ENCODE measurements at places on chromosomes 5 and 9.

- DNase-seq = no peak
Measured at GRCh38 chr5:102778478-102778877, 23.4 kb downstream of the PAM start.

DNA sequence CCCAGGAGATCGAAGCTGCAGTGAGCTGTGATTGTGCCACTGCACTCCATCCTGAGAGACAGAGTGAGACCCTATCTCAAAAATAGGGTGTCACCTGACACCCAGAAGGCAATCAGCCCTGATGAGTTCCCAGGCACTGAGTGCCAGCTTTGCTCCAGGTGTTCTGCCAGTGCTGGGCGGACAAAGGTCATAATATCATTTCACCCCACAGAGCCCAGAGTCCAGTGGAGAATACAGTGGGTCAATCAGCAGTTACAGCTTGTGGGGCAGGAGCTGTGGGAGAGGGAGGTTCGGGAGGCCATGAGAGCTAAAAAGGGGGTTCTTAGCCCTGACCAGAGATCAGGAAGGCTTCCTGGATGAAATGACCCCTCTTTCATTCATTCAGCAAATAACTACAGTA, 24.4 kb upstream of the SH3RF2 start:
- DNase-seq = no peak

DNA sequence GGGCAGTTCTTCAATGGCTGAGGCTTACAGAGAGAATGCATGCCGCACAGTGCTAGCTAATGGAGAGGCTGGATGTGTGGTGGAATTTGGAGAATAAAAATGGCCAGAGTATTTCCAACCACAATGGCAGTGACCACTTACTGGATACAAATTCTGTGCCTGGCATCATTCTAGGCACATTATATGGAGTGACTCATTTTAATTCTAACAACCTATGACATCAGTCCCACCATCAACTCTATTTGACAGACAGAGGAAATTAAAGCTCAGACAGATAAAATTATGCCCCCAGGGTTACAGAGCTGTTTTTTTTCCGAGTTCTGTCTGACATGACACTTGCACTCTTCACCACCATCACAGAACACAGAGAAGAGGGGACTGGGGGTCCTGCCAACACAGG, 105.6 kb upstream of the IL12B start:
- DNase-seq = no peak

GRCh38 chr9:111897601-111898137, 1.1 kb downstream of the UGCG start:
- DNase-seq = no peak

GRCh38 chr9:129462360-129462759, 158.5 kb downstream of the C9orf50 start:
- no peak for DNase-seq

- no peak for DNase-seq
Measured at GRCh38 chr5:132065951-132066701, 5.7 kb downstream of the IL3 start.

DNA sequence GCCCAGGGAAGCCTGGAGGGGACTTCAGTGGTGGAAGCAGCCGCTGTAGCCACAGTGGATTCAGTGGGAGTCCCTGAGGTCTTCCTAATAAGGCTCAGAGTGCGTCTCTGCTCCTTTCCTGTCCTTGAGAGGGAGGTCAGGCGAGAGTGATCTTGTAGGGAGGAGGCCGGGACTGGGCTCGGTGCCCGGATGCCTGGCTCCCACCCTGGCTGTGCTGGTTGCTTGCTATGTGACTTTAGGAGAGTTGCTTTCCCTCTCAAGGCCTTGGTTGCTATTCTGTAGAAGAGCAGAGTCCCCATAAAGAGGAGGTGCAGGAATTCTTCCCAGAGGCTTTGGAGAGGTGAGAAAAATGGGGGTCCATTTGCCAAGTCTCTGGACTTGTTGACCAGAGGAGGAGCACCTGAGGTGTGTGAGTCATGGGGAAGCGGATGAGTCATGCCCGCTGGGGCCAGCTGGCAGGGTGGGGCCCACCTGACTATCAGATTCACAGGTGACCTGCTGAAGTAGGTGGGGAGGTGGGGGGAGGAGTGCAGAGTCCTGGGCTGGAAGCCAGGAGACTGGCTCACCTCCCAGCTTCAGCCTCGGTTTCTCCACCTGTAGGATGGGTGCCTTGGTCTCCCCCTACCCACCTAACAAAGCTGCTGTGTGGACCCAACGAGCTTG, 13.8 kb downstream of the GSN start:
- no peak for DNase-seq

GRCh38 chr5:134609232-134609851, 23.3 kb downstream of the SAR1B start:
- no peak for DNase-seq

DNA sequence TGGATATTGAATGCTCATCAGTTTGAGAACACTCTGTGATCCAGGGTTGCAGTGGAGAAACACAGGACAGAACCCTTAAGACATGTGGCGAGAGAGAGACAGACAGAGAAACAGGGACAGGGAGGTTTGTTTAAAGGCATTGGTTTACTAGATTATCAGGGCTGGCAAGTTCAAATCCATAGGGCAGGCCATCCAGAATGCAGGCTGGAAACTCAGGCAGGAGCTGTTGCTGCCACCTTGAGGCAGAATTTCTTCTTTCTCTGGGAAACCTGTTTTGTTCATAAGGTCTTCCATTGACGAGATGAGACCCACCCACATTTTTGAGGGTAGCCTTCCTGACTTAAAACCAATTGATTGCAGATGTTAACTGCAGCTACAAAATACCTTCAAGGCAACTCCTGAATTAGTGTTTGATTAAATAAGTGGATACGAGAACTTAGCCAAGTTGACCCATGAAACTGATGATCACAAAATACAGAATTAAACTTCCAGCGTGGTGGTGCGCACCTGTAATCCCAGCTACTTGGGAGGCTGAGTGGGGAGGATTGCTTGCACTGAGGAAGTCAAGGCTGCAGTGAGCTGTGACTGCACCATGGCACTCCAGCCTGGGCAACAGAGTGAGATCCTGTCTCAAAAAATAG, 55.9 kb downstream of the NSUN2 start:
- DNase-seq = no peak

DNA sequence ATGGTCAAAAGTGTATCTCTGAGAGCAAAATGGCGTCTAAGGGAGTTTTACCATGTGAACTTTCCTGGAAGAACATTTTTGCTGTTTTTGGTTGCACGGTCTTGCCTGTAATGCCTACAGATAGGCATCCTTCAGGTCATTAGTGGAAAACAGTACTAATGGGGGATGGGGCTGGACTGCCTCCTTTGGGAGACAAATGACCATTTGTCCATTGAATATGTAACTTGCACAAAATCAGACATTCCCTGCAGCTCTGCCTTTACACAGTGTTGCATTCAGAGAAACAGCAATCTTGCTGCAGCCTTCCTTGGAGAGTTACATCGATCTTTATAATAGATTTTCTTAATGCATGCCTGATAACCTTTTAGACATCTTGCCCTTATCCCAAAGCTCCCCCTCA, 138.5 kb upstream of the EGFLAM start:
- DNase-seq = no peak

GRCh38 chr9:130887494-130888144, 9.0 kb downstream of the QRFP start:
- no peak for DNase-seq

DNA sequence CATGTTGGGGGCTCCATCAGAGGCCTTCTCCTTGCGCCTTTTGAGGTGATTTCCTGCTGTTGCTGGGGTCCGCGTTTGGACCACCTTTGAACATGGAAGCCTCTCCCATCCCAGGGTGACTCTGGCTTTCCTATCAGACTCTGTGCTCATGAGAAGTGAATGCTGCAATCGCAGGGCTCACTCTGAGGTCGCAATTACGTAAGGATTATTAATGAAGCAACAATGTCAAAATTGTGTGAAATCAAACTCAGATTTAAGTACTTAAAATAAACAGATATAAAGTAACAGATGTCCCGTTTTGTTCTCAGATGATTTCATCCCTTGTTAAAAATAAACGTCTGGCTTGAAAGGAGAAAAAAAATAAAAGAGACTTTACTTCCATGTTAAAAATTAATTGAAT, 634.2 kb downstream of the BNC2 start:
- no peak for DNase-seq

DNA sequence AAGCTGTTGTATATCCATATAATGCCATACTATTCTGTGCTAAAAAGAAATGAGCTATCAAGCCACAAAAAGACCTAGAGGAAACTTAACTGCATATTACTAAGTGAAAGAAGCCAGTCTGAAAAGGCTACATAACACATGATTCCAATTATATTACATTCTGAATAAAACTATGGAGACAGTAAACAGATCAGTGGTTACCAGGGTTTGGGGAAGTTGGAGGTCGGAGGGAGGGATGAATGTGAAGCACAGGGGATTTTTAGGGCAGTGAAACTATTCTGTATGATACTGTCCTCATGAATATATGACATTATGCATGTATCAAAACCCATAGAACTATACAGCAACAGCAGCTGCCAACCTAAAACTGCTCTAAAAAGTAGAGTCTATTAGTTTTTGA, 5.6 kb upstream of the RFK start:
- DNase-seq = no peak
